ENCODE measurements at places on chromosomes 4 and X. TPM values are rescaled to one million over a fixed set of nuclear protein-coding genes. Genes with fewer than 3 reads are reported as not detected.
A peak's percentile ranks its signal among the peaks of the same experiment; 100 is the strongest.

The DMP1 gene
- total RNA-seq, result not detected

- H3K36me3 ChIP-seq, result peaks cover 2% of the 10 kb centered on the region
- no peaks in the 10 kb centered on the region for H3K4me1 ChIP-seq
- no peak for DNase-seq
These were observed 6.5 kb downstream of the SMIM9 start for GRCh38 chrX:154828016-154828408.

DNA sequence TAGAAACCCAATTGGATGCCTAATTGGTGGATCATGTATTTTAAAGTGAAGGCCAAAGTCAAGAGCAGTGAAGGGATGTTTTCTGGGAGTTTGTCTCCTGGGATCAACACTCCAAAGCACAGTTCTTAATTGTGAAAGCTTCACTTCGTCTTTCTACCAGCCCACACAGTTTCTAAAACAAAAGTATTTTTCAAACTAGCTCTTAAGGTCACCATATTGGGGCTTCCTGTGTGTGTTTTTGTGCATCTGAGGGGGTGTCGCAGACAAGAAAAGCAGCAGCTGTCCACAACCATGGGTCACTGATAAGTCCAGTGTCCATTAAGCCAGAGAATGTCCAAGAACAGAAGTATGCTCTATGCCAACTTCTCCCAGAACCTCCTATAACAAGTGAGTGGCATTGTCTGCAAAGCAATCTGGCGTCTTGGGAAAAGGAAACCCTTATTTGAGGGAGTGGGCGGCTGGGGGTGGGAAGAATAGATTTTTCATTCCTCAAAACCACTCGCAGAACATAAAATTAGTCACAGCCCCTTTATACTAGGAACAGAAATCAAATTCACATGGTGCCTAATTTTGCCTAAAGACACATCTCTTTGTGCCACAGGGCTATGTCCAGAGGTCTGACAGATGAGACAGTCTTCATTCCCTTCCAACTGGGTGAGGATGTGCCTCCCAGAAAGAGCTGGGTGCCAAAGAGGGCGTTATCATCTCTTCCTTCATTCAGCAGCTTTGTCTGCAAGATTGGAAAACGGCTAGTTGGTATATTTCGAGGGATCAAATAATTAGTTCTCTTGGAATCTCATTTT, 610.4 kb downstream of the BCOR start:
- H3K4me3 ChIP-seq, result no peak overlapping the region
- H3K4me1 ChIP-seq, result peaks cover 41% of the 10 kb centered on the region
- H3K27ac ChIP-seq, result peak overlapping the region; percentile 10
- H3K36me3 ChIP-seq, result no peaks in the 10 kb centered on the region
- DNase-seq, result no peak

The GUCY1A1 gene
- 0.75 TPM for total RNA-seq

DNA sequence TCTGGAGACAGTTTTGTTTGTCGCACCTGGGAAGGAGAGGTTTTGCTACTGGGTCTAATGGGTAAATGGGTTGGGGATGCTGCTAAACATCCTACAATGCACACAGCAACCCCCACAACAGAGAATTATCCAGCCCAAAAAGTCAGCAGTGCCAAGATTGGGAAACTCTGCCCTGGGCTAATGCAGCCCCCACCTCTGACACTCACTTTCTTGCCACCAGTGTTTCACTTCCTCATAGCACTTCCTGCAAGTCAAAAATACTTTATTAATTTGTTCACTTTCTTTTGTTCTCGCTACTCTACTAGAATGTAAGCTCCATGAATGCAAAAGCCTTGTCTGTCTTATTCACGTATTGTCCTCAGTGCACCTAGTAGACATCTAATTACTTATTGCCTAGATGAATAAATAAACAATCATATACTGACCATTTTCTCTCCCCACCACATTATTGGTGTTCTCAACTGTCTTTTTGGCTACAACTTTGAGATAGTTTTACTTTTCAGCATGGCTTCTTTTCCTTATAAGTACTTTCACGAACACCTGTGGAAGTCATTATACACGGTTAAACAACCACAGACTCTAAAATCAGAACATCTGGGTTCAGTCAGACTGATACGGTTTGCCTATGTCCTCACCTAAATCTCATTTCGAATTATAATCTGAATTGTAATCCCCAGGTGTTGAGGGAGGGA, 82.0 kb upstream of the PITX2 start:
- H3K36me3 ChIP-seq, result no peaks in the 10 kb centered on the region
- no peak for DNase-seq
- no peaks in the 10 kb centered on the region for H3K4me1 ChIP-seq
- no peak overlapping the region for H3K27ac ChIP-seq

DNA sequence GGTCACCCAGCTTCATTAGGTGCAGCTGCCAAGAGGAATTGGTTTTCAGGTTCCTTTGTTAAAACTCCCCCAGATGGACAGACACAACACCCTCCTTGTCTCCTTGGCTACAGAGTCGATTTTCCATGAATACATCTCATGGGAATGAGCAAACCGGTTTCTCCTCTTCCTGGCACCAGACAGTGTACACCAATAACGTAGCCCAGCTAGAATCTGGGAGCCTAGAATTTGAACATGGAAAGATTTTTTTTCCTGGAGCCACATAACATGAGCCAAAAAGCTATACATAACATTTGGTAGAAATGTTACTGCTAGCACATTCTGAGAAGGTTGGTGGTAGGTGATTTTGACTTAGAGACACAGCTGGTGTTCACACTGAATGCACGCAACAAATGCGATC, 62.9 kb upstream of the SLC34A2 start:
- H3K27me3 ChIP-seq, result no peaks in the 10 kb centered on the region
- peaks cover 3% of the 10 kb centered on the region for H3K4me1 ChIP-seq
- H3K27ac ChIP-seq, result no peak overlapping the region
- no peak overlapping the region for H3K4me3 ChIP-seq

The MAGEA8 gene
- total RNA-seq, result not detected

The DAPP1 gene
- total RNA-seq, result not detected

The SOX3 gene
- 205 TPM for total RNA-seq

The ADH7 gene
- not detected for total RNA-seq

- no peaks in the 10 kb centered on the region for H3K4me1 ChIP-seq
- H3K27me3 ChIP-seq, result no peaks in the 10 kb centered on the region
- no peak for DNase-seq
- no peak overlapping the region for H3K27ac ChIP-seq
- H3K4me3 ChIP-seq, result no peak overlapping the region
These were observed 812.2 kb upstream of the CT83 start for GRCh38 chrX:117274965-117275364.

The FAM156B gene
- total RNA-seq, result 16.2 TPM

The USP17L26 gene
- total RNA-seq, result not detected

The GPRASP1 gene
- total RNA-seq, result 5.6 TPM

The ARHGAP36 gene
- total RNA-seq, result 1.8 TPM

- DNase-seq, result no peak
- no peak overlapping the region for H3K4me3 ChIP-seq
- H3K4me1 ChIP-seq, result no peaks in the 10 kb centered on the region
- no peaks in the 10 kb centered on the region for H3K36me3 ChIP-seq
- H3K27ac ChIP-seq, result no peak overlapping the region
These were observed 146.3 kb upstream of the RPS6KA3 start for GRCh38 chrX:20412871-20413486.

GRCh38 chr4:184420881-184421416, 53.4 kb downstream of the IRF2 start:
- no peak overlapping the region for H3K4me3 ChIP-seq
- peaks cover 36% of the 10 kb centered on the region for H3K36me3 ChIP-seq
- no peak overlapping the region for H3K27ac ChIP-seq
- no peaks in the 10 kb centered on the region for H3K27me3 ChIP-seq

DNA sequence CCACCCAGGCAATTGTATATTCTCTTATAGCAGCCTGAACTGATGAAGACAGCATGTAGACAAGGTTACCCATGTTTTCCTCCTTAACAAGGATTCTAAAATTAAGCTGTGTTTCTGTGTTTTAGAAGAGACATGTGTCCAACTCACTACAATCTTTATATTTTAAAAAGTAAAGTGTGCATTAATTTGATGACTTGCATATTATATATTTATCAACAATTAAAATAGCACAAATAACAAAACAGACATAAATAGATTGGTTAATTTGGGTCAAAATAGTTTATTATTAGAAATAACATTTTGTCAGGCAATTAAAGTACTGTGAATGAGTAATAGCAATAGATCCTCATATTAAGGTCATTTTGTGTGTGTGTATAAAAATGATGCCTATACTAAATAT, 357.1 kb downstream of the PDGFC start:
- no peaks in the 10 kb centered on the region for H3K36me3 ChIP-seq
- H3K4me1 ChIP-seq, result peaks cover 6% of the 10 kb centered on the region

The ARAP2 gene
- 0.93 TPM for total RNA-seq

The CCDC149 gene
- total RNA-seq, result 9.2 TPM

DNA sequence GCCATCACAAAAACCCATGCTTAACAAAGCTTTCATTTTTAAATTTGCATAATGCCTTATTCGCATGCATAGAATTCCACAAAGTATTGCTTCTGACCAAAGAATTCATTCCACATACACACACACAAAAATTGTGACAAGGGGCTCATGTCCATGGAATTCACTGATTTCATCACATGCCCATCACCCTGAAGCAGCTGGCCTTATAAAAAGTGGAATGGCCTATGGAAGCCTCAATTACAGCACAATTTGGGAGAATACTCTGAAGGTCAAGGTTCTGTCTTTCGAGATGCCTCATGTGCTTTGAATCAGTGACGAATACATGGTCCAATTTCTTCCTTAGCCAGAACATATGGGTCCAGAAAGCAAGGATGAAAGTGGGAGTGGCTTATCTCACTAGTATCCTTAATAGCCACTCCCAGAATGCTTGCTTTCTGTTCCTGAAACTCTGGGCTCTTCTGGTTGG, 165.7 kb downstream of the KDR start:
- H3K27me3 ChIP-seq, result peaks cover 8% of the 10 kb centered on the region
- no peak overlapping the region for H3K27ac ChIP-seq
- DNase-seq, result no peak
- no peaks in the 10 kb centered on the region for H3K4me1 ChIP-seq

- H3K36me3 ChIP-seq, result no peaks in the 10 kb centered on the region
- no peaks in the 10 kb centered on the region for H3K4me1 ChIP-seq
- no peaks in the 10 kb centered on the region for H3K27me3 ChIP-seq
- H3K4me3 ChIP-seq, result no peak overlapping the region
- no peak overlapping the region for H3K27ac ChIP-seq
These were observed 118.4 kb downstream of the TSPAN7 start for GRCh38 chrX:38679695-38680094.

- H3K4me1 ChIP-seq, result peaks cover 22% of the 10 kb centered on the region
- peaks cover 2% of the 10 kb centered on the region for H3K27me3 ChIP-seq
- peak overlapping the region; percentile 33 for H3K4me3 ChIP-seq
- no peaks in the 10 kb centered on the region for H3K36me3 ChIP-seq
- H3K27ac ChIP-seq, result no peak overlapping the region
These were observed 274.8 kb upstream of the VCX start for GRCh38 chrX:7568130-7568529.

GRCh38 chr4:119118397-119118796, 17.2 kb upstream of the MYOZ2 start:
- DNase-seq, result no peak
- H3K4me1 ChIP-seq, result peaks cover 23% of the 10 kb centered on the region
- no peak overlapping the region for H3K4me3 ChIP-seq
- H3K36me3 ChIP-seq, result no peaks in the 10 kb centered on the region
- no peak overlapping the region for H3K27ac ChIP-seq

DNA sequence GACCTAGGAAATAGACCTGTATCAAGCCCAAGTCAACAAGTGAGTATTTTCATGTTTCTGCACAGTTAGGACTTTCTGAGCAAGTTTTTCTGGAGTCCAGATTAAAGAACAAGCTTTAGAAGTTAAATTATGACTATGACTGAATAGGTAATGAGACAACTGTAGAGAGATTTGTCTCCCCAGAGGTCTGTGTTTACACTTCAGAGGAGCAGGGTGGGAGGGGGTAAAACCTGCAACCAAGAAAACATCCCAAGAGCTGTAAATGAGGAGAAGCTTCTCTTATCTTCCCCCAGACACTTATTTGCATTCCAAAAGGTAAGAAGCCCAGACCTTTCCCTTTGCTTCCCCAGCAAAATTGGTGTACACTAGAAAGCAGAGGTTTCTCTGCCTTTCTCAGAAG, 22.1 kb upstream of the CEP135 start:
- no peaks in the 10 kb centered on the region for H3K4me1 ChIP-seq
- no peak overlapping the region for H3K27ac ChIP-seq
- no peak for DNase-seq
- no peak overlapping the region for H3K4me3 ChIP-seq
- no peaks in the 10 kb centered on the region for H3K27me3 ChIP-seq
- H3K36me3 ChIP-seq, result no peaks in the 10 kb centered on the region

GRCh38 chr4:158094413-158095134, 78.3 kb downstream of the GASK1B start:
- no peaks in the 10 kb centered on the region for H3K27me3 ChIP-seq
- no peaks in the 10 kb centered on the region for H3K36me3 ChIP-seq
- no peak for DNase-seq
- no peak overlapping the region for H3K4me3 ChIP-seq

GRCh38 chrX:49192722-49193328, 6.7 kb upstream of the PRICKLE3 start:
- H3K4me1 ChIP-seq, result peaks cover 10% of the 10 kb centered on the region
- H3K36me3 ChIP-seq, result no peaks in the 10 kb centered on the region
- peak; percentile 25 for DNase-seq
- H3K4me3 ChIP-seq, result peak overlapping the region; percentile 76

DNA sequence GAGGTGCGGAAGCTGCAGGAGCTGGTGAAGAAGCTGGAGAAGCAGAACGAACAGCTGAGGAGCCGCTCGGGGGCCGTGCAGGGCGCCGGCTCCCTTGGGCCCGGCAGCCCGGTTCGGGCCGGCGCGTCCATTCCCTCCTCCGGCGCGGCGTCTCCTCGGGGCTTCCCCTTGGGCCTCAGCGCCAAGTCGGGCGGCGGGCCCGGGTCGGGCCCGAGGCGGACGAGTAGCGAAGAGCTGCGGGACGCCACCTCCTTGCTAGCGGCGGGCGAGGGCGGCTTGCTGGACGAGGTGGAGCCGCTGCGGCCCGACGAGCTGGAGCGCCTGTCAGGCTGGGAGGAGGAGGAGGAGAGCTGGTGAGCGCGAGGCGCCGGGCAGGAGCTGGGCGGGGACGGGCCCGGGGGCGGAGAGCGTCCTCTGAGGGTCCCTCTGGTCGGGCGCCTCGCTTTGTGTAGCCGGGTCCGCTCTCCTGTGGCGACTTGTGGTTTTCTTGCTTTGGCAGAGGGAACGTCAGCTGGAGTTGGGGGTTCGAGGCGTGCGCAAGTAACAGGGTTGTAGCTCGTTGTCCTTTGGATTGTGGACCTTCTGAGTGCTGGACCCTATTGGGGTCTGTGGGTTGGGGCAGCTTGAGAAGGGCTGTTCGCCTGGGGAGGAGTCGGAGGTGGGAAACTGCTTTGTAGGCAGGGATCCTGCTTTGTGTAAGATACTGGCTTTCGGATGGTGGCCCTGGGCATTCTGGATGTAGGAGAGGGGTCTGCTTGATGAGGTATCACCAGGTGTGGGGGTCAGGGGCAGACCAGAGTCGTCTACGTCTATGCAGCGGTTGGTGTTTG, 662 bp downstream of the SLAIN2 start:
- DNase-seq, result peak; percentile 56
- peaks cover 53% of the 10 kb centered on the region for H3K4me1 ChIP-seq
- H3K27ac ChIP-seq, result peak overlapping the region; percentile 99
- no peaks in the 10 kb centered on the region for H3K36me3 ChIP-seq
- H3K4me3 ChIP-seq, result peak overlapping the region; percentile 97
- H3K27me3 ChIP-seq, result no peaks in the 10 kb centered on the region

The UGT2B10 gene
- not detected for total RNA-seq

The ADH1A gene
- not detected for total RNA-seq

The SPACA5B gene
- not detected for total RNA-seq
